ENCODE measurements at places on chromosomes 6 and 20. TPM values are rescaled to one million over a fixed set of nuclear protein-coding genes. Genes with fewer than 3 reads are reported as not detected.
A peak's percentile ranks its signal among the peaks of the same experiment; 100 is the strongest.

DNA sequence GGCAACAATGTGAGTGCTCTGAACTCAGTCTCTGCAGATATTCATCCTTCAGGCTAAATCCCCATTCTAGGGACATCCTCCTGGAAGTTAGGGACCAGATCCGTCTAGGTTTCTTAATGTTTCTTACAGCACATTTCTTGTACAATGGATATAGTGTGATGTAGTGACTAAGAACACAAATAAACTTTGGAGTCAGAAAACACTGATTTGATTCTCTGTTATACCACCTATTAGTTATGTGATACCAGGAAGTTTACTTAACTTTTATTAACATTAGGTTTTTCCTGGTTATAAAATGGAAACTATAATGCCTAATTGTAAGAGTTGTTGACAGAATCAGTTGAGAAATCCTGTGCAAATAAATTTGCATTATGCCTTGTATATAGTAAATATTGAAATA is 57.6 kb upstream of the KCNQ5 start:
- H3K4me3 ChIP-seq: no peak overlapping the region
- DNase-seq: peak; percentile 50
- no peaks in the 10 kb centered on the region for H3K36me3 ChIP-seq
- H3K4me1 ChIP-seq: peaks cover 5% of the 10 kb centered on the region
- H3K27ac ChIP-seq: no peak overlapping the region

GRCh38 chr6:111750753-111751673 is 122.2 kb downstream of the FYN start:
- H3K36me3 ChIP-seq: no peaks in the 10 kb centered on the region
- no peaks in the 10 kb centered on the region for H3K4me1 ChIP-seq
- no peak overlapping the region for H3K4me3 ChIP-seq
- no peak overlapping the region for H3K27ac ChIP-seq

Gene CMTR1
- total RNA-seq: 32.5 TPM

Gene BMP2
- 0.18 TPM for total RNA-seq

Gene TNFRSF6B
- total RNA-seq: 1.1 TPM

Gene SPDEF
- not detected for total RNA-seq
